ENCODE measurements at places on chromosomes 2 and 18.

- DNase-seq, result no peak
These were observed 103.1 kb upstream of the APCDD1 start for GRCh38 chr18:10351219-10351818.

DNA sequence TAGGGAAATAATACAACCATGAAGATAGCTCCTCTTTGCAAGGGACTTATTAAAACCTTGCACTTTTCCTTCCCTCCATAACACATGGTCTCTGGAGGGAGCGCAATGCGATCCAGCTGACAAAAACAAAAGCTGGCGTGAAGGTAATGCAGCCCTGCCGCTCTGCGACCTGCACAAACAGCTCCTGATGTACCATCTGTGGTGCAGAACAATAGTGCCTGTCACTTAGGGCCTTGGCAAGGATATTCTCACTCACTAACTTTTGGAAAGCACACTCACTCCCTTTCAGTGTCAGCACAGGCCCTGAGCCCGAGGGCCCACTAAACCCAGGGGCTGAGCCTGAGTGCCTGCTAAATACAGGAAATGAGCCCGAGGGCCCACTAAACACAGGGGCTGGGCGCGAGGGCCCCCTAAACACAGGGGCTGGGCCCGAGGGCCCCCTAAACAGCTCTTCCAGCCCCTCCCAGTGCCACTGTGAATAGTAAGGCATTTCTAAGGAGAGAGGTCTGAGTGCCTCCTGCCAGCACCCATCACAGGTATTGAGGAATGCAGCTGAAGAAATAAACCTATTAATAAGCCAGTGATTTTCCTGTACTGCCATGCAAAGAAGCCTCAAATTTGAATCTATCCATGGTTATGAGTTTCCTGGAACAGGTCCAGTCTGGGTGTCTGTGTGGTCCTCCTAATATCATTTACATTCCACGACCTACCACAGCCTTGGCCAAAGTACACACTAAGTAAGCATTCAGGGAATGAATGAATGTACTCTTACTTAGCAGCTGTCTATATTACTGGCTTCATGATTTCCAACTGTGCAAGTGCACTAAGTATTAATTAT lies 9.3 kb downstream of the L3MBTL4 start:
- DNase-seq, result no peak

DNA sequence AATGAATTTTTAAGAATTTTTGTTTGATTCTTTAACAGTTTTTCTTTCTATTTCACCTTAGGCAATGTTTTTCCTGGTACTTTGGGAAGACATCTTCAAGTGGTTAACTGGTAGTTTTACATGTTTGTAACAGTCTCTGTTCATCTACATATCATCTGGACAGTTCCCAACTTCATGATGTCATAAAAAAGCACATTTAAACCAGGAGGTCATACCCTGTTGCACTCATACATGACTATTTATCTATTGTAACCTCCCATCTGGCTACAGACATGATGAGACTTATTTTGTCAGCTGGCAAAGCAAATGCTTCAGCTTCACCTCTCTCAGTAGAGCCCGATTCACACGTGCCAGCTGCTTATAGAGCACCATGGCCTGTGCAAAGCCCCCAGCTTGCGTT lies 99.8 kb upstream of the YPEL5 start:
- DNase-seq, result no peak

- no peak for DNase-seq
These were observed 15.5 kb upstream of the OTX1 start for GRCh38 chr2:63035169-63035568.

DNA sequence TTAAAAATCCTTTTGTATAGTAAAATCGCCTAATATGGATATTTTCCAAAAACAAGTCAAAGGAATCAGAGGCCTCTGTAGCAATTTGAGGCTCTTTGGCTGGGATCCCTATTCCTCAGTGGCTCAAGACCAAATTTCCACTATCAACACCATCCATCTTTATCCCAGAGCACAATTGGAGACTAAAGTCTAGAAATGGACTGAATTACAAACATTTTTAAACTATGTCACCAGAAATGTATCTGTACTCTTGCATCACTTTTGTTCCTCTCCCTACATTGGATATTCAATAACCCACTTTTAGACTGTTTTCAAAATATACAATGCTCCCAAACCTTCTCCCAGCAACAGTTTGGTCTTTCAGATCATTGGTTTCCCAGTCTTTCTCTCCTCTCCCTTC lies 140.4 kb upstream of the KLHL29 start:
- DNase-seq, result no peak

DNA sequence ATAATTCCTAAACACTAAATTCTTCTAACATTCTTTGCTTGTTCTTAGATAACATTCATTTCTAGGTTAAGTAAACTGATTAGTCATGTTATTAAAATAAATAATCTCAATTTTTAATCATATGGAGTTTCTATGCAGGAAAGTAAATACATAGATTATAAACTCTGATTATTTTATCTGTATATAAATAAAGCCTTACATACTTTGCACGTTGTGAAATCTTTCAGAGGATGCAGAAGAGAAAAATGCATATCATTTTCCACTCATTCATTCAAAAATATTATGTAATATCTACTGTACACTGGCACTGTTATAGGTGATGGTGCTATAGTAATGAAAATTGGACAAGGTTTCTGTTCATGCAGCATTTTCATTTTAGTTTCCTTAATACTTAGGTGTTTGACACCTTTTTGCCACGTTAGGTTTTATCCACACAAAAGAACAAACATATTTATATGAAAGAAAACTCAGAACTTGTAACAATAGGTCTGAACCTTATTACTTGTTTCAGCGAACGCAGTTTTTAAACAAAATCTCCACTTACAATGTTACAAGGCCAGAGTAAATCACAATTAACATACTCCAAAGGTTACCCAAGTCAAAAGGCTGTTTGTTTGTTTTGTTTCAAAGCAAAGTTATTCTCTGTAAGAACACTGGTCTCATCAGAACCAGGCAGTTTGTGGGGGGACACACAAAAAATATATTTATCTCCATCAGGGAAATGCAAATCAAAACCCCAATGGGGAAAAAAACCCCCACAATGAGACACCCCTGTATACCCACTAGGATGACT lies 27.4 kb downstream of the ADAM17 start:
- no peak for DNase-seq

- DNase-seq, result no peak
These were observed 42.1 kb downstream of the BCL2L11 start for GRCh38 chr2:111162718-111163331.

DNA sequence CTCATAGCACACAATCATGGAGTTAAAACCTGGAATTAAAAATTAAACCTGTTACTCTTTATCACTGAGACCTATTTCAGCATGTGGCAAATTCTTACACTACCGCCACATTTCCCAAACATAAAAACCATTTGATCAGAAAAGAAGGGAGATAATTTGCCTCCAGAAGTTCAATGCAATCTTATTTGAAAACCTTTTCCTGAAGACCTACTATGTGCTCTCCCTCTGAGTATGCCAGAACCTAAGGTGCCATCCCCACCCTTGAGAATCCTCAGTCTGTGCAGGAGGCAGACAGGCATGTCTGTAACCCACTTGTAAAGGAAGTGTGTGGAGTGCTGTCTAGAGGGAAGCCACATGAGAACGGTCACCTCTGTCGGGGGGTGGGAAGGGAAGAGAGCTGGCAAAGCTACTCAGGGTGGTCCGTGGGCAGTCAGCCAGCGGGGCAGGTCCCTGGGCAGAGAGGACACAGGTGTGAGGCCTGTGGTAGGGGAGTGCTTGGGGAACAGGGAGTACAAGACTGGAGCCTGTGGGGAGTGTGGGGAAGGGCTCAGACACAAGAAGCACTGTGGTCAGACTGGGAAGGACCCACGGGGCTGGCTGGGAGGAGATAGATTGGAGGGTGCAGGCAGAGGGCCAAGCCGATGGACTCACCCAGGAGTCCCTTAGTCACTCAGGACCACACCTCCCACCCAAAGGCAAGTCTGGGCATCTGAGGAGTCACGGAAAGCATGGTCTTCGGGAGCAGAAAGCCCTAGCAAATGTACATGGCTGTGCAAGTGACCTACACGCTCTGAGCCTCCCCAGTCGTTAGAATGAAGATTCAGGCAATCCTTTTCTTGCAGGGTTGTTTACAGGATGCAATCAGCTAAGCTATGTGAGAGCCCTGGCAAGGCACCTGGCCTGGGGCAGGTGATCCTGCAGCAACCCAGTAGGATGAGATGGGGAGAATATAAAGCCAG lies 22.8 kb downstream of the CRACDL start:
- no peak for DNase-seq

DNA sequence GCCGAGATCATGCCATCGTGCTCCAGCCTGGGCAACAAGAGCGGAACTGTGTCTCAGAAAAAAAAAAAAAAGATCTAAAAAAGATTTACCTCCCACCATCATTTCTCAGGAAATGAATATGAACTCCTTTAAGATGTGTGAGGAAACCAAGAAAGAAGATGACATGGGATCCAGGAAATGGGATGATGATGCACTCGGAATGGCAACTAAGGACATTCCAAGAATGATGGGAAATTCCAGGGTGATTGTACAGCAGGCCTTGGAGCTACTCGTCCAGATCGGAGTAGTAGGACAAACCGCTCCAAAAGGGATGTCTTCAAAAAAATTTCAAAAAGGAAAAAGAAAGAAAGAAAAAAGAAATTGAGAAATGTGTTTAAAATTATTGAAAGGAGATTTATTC lies 84.9 kb upstream of the PMAIP1 start:
- no peak for DNase-seq

GRCh38 chr18:76610933-76611749 lies 116.1 kb upstream of the ZNF516 start:
- no peak for DNase-seq

GRCh38 chr2:237774811-237775553 lies 23.6 kb upstream of the RBM44 start:
- peak; percentile 53 for DNase-seq

GRCh38 chr2:14120376-14120775 lies 512.1 kb upstream of the LRATD1 start:
- DNase-seq, result no peak

DNA sequence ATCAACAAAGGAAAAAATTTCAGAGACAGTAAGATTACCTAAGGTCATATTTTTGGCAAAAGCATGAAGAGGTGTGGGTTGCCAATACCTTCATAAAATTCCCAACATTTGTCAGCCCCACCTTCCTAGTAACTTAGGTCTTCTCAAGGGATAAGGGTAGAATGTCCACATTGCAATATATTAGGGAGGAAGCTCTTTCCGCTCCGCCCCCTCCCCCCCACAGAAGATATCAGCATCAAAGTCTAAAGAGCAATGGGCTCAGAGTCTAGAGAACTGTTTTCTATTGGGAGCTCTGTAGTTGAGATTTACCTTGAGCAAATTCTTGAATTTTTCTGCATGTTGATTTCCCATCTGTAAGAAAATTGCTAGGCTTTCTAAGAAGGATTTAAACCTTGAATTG lies 200.3 kb downstream of the CD226 start:
- DNase-seq, result no peak

DNA sequence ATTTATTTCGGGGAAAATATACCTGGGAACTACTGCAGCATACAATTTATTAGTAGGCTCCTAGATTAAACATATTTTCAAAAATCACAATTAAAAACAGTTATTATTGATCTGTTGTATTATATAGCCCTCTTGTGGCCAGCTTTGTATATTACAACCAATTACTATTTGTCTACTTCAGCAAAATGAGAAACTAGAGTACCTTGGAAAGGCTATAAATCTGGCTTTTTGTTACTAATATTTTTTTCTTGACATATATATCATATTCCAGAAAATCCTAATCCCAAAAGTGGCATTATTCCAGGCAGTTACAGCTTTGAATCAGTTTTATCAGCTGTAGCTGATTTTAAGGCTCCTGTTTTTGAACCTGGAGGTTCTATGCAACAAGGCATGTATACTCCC lies 101.2 kb downstream of the UBR3 start:
- no peak for DNase-seq

- no peak for DNase-seq
These were observed 20.2 kb upstream of the GYPC start for GRCh38 chr2:126635736-126636135.

- no peak for DNase-seq
These were observed 172.3 kb downstream of the ARL6IP6 start for GRCh38 chr2:152890736-152891135.

- no peak for DNase-seq
These were observed 490.6 kb downstream of the IRS1 start for GRCh38 chr2:226308986-226309385.

DNA sequence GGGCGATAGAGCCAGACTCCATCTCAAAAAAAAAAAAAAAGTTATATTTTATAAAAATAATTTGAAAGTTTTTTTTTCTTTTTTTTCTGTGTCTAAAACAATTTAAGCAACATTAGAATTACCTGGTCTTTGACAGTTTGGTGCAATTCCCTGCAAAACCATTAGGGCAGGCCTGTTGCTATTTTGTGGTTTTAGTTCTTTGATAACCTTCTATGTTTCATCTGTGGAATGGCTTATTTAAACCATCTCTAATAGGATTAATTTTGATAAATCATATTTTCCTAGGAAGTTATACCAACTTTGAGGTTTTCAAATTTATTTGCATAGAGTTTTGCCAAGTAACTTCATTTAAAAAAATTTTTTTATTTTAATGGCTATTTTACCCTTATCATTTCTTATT lies 141.2 kb upstream of the TWIST2 start:
- DNase-seq, result no peak

DNA sequence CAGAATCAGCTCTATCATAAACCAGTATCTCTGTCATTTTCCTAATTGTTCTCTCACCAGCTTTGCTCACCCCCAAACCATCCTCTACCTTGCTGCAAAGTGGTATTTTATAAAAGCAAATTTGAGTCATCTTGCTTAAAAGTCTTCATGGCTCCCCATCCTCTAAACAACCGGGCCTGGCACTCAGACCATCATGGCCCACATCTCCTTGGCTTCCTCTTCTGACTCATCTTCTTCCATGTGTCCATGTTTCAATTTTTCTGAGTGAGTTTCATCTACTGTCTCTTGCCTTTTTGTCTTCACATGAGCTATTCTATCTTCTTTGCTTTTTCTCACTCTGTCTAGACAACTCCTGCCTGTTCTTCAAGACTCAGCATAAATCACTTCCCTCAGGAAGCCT lies 58.6 kb downstream of the LHCGR start:
- DNase-seq, result no peak

- no peak for DNase-seq
These were observed 241.0 kb upstream of the COPS8 start for GRCh38 chr2:236844711-236845110.

DNA sequence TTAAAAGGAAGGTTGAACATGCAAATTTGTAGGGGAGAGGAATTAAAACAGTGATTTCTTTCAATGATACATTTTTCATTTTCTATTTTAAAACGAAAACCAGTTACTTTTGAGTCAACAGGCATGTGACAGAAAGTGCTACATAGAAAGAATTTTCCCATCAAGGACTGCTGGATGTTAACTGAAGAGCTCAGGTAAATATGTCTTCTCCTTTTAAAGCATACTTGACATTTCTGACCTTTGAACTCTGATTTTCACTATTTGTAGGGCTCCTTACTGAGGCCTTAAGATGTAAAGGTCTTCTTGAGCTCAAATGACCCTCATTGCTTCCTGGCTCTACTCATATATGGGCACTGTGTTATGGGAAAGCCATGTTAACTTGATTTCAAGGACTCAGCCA lies 32.4 kb downstream of the FIGN start:
- DNase-seq, result no peak

- DNase-seq, result no peak
These were observed 304.7 kb downstream of the PTPRM start for GRCh38 chr18:7871560-7872456.

GRCh38 chr2:60818272-60818671 lies 62.2 kb downstream of the PAPOLG start:
- DNase-seq, result peak; percentile 39

GRCh38 chr2:16165518-16166326 lies 225.4 kb downstream of the MYCN start:
- no peak for DNase-seq
